ENCODE measurements at places on chromosomes 13 and 19. TPM values are rescaled to one million over a fixed set of nuclear protein-coding genes. Genes with fewer than 3 reads are reported as not detected.

GRCh38 chr13:94658926-94659597 is 53.3 kb downstream of the SOX21 start:
- DNase-seq: no peak

DNA sequence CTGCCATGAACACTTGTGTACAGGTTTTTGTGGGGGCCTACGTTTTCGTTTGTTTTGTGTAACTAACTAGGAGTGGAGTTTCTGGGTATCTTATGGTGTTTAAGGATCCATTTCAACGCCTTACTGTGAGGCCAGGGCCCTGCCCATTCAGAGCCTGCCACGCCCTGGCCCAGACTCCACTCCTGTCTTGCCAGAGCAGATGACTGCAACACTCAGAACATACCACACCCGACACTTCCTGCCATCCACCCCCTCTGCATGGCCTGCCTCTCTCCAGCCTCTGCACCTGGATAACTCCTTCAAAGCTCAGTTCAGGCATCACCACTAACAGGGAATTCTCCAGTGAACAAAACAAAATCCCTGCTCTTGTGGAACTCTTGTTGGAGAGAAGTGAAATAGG is 43.2 kb downstream of the RGCC start:
- peak; percentile 40 for DNase-seq

DNA sequence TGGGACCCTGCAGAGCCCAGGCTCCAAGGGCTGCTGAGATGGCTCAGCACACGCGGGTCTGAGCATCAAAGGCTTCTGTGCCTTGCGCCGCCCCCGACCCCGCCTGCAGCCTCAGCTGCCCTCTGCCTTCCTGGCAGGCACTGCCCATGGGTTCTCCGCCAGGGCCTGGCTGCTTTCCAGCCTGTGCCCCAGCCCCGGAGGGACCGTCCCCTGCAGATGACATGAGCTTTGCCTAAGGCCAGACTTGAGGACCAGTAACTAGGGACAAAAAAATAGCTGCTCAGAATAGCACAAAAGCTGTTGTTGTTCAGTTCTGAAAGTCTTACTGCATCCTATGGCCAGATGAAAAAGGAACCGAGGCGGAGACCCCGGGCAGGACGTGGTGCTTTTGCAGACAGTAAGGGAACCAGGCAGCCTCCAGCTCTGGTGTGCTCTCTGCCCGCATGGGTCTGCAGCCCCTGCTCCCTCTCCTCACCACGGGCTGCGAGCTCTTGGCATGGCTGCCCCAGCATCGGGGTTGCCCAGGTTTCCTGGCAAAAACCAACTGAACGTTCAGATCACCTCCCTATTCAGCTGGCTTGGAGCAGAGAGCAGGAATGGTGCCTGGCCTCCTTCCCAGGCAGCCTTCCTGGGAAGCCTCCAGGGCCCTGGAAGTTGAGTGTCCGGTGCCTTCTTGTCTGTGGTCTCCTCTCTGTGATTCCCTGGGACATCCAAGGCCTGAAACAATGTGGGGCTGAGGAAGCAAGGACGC is 12.5 kb upstream of the CFAP97D2 start:
- no peak for DNase-seq

GRCh38 chr19:50258918-50259372 is 55.5 kb downstream of the MYH14 start:
- no peak for DNase-seq

DNA sequence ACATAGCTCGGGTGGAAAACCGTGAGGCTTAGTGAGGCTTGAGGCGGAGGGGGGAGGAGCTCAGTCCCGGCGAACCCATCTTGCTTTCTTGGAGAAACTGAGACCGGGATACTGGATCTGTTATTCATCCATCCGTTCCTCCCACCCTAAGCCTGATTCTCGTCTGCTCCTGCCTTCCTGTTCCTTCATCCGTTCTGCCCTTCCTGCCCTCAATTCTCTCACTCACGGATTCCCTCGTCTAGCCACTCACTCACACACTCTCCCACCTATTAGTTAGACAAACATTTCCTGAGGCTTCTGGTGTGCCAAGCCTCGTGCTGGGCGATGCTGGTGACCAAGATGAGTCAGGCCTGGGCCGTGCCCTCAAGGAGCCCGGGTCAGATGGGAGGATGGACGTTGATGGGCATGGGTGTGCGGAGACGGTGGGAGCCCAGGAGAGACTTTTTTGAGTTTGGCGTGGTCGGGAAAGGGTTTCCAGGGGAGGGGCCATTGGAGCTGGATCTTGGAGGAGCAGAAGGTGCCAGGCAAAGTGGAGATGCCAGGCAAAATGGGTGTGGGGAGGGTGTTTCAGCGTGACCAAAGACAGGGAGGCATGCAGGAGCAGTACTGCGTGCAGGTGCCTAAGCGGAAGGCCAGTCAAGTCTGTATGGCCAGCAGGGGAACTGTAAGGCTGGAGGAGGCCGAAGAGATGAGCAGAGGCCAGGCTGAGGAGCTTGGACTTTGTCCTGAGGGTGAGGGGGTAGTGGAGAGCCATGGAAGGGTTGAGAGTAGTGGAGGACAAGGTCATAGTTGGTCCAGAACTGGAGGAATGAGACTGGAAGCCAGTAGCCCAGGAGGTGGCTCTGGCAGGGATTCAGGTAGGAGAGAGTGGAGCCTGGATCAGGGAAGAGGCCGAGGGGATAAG is 7.4 kb upstream of the CNFN start:
- DNase-seq: no peak

DNA sequence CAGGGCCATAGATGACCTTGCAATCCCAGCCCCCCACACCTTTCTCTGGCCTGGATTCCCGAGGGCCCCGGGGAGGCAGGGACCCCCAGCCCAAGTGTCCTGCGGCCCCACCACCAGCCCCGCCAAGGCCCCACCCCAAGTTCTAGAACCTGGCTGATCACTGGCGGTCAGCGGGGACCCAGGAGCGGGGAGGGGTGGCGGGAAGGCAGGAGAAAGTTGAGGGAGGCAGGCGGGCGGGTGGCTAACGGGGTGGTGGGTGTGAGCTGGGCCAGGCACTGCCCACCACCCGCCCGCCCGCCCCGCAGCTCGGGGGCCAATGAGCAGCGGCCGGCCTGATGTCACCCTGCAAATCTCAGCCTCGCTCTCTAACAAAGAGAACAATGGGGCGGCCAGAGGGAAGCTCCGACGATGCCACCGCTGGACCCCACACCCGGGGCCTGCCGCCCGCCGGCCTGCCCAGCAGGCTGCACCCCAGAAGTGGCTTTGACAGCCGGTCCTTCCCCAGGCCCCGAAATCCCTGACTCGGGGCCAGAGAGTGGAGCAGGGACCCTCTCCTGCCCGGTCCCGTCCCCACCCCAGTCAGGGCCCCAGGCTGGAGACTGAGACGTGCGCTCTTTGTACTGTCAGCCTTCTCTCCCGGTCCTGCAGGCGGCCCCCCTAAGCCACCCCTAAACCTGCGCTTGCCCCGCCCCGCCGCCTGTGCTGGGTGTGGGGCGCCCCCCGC is 1.6 kb downstream of the MEX3D start:
- DNase-seq: no peak

- no peak for DNase-seq
These were observed 124.0 kb upstream of the RNF113B start for GRCh38 chr13:98300956-98301641.

Gene LRRC4B
- not detected for polyA plus RNA-seq

Gene CYP2F1
- polyA plus RNA-seq: not detected

Gene ZIC2
- polyA plus RNA-seq: not detected

All from keratinocyte (primary cell).